ENCODE measurements at places on chromosomes 6 and 20.

DNA sequence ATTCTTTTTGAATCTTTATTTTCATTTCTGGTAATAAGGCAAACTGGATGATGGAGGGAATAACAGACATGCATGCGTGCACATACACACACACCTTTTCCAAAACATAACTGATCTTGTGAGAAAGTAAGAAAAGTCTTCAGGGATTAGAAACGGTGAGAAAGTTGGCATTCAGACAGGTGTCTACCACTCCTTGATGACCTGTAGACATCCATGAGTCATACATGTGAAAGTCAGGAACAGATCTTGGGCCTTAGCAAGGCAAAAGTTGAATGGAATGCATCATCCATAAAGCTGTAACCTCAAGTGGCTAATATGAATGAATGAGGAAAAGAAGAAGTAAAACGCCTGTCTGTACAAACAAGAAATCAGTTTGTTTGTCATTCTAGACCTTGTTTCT lies 97.3 kb downstream of the GRIK2 start:
- peak; percentile 6 for DNase-seq

DNA sequence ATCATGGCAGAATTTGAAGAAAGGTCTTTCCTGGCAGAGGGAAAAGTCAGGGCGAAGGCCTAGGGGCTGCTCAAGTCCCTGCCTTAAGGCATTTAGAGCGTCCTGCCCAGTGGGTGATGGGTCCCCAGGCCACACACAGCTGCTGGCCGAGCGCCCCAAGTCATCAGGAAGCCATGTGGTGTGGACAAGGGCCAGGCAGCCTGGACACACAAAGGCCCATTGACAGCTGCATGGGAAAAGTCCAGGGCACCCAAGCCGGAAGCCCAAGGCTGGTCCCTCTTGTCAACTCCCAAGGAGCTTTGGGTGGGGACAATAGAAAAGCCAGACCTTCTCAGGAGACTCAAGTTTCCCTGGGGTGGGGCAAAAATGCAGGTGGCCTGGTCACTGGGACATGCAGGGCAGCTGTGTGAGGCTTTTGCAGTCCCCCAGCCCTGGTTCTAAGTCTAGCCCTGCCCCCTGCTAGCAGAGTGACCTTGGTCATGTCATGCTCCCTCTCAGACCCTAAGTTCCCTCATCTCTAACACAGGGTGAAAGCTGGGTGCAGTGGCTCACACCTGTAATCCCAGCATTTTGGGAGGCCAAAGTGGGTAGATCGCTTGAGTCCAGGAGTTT lies 44.3 kb upstream of the PTGIS start:
- DNase-seq, result no peak

DNA sequence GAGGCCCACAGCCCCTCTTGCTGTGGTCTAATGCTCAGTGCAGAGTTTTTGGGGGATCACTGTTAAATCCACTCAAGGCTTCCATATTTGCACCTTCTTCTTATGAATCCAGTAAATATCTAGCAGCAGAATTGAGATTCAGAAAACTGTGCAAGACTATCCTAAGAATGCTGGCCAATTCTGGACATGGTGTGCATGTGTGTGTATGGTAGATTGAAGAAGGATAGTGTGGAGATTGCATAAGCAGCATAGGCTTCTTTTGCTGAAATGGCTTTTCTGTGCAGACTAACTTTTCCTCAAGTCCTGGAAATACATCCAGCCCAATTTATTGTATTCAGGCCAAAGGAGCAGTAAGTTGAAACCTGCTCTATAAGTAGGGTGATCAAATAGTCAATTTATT lies 39.7 kb downstream of the FBXO9 start:
- no peak for DNase-seq

DNA sequence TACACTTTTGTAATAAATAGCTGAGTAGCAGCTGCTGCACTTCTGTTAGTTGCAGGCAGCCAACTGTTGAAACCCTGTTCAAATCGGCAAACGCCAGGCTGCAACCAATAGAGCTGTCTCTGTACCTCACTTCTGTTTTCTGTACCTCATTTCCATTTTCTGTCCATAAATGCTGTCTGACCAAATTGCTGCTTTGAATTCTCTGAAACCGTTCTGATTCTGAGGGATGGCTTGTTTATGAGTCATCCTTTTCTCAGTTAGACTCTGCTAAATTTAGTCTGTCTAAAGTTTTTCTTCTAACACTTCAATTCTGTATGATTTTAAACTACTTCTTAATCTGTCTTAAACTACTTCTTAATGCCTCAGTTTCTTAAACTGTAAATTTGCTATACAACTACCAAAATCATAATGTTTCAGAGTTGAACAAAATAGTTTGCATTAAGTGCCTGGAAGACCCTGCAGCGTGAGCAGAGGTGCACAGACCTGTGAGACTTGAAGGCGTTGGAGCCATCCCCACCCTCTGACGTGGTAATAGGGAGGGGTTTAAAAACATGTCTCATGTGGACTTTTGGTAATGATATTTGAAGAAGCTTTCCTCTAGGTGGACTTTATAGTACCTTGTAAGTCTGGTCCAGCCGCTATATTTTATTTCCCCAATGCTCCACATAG lies 9.6 kb downstream of the BTNL2 start:
- no peak for DNase-seq

DNA sequence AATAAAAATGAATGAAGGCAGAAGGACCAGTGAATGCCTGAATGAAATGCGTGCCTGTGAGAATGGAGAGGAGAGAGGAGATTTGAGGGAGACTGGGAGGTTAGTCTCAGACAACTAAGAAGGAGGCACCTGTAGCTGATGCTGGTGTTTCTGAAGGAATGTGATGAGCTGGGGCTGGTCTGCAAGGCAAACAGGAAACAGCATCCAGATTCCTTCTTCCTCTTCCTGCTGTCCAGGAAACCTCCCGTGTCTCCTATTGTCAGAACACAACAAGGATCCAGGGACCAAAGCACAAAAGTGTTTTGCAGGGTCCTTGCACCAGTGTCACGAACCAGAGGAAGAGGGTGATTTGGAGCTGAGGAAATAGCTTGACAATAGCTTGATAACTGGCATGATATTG lies 50.4 kb upstream of the TAB2 start:
- no peak for DNase-seq

GRCh38 chr6:22194188-22194921 lies 102.5 kb downstream of the PRL start:
- DNase-seq, result peak; percentile 2

- no peak for DNase-seq
Observed at GRCh38 chr6:89386917-89387491, 25.1 kb downstream of the RRAGD start.

DNA sequence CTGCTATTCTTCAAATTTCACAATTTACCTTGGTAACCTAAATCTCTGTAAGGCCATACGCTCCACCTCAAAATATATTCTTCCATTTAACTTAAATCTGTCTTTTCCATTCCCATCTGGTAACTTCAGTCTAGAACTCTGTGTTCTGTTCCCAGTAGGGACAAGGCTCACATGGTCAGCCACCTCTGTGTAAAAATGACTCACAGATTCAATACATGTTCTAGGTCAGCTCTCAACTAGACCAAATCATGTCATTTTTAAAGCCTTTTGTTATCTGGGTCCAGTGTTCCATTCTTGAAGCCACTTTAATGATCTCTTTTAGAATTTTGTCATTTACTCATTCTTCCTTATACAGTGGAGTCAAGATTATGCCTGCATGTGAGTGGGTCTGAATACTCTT lies 315.6 kb upstream of the CITED2 start:
- peak; percentile 50 for DNase-seq

GRCh38 chr6:82712389-82712788 lies 348.8 kb downstream of the TPBG start:
- no peak for DNase-seq

GRCh38 chr6:116373940-116374339 lies 3.2 kb downstream of the DSE start:
- no peak for DNase-seq

- DNase-seq, result no peak
Observed at GRCh38 chr20:31476643-31477215, 1.6 kb downstream of the REM1 start.

GRCh38 chr20:23456409-23456808 lies 3.7 kb upstream of the CST11 start:
- no peak for DNase-seq

DNA sequence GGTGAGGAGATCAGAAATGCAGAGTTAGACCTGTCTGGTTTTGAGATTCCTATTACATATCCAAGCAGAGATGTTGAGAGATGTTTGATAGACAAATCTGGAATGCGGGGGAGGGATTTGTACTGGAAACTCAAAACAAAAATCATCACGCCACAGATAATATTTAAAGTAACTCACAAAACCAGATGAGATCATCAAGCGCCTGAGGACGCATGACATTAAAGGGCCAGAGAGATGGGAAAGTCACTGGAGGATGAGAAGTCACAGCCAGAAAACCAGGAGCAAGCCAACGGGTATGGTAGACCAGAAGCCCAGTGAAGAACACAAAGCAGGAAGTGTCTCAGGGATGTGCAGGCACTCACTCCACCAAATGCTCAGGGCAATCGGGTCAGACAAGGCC lies 87.7 kb downstream of the DLL1 start:
- DNase-seq, result no peak

DNA sequence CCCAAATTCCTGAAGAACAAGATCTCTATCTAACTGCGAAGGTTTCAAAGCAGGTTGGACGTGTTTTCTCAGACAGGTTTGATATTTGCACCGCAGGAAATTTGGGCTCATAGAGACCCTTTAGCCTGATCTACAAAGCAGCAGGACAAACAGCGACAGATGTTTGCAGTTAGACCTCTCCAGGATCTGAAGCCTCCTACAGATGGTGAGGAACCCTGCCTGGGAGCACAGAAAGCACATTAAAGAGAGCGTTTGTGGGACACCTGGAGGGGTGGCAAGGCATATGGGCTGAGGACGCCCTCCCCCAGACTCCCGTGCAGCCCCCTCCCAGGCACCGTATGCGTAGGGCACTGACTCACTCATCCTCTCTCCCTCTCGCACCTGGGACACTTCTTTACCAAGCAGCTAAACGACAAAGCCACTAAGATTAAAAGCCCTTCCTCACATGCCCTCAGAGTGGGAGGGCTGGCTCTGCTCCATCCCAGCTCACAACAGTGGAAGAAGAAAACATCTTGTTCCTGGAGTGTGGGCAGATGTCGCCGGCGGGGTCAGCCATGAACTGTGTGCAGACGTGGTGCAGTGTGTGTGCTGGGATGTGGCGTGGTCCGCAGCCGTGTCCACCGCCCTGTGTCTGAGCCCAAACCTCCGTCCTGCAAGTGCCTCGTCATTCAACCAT lies 249.7 kb upstream of the AFDN start:
- DNase-seq, result no peak

GRCh38 chr20:31860390-31861134 lies 9.8 kb downstream of the DUSP15 start:
- DNase-seq, result peak; percentile 33

DNA sequence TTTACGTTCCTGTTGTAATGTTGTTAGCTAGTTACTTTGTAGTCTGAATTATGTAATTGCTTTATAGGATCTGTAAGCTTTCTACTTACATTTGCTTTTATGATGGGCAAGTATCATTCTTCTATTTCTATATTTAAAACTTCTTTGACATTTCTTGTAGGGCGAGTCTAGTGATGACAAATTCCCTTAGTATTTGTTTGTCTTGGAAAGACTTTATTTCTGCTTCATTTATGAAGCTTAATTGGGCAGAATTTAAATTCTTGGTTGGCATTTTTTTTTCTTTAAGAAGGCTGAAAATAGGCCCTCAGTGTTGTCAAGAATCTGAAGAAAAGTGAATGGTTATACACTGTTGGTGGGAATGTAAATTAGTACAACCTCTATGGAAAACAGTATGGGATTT lies 506.3 kb downstream of the TENT5A start:
- DNase-seq, result no peak

DNA sequence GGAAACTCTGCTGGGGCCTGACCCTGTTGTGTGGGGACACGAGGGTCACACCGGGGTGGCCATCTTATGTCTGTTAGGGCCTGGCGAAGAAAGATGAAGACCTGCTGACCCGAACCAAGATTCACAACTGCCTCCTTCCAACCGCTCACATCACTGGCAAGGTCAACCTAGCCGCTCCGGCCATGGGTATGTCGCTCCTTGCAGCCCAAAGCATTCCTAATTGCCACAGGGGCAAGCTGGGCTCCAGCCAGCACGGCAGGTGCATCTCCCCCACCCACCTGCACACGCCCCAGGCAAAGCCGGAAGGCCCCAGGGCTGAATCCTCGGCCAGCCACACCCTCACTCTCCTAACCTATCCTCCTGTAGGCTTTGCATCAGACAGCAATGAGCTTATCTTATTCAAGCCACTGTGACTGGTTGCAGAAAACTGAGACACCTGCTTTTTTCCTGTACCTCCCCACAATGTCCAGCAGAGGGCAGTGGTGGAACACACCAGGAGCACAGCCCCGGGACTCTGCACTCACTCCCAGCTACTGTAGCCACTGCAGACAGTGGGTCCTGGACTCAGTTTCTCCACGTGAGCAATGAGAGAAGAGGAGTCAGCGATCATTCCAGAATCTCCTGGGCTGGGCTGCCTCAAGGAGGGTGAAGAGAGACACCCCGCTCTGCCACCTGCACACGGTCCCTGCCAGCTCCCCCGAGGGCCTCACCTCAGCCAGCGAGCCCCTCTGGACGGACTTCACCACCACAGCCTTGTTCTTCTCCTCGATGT lies 170.2 kb downstream of the PREX1 start:
- DNase-seq, result peak; percentile 54

DNA sequence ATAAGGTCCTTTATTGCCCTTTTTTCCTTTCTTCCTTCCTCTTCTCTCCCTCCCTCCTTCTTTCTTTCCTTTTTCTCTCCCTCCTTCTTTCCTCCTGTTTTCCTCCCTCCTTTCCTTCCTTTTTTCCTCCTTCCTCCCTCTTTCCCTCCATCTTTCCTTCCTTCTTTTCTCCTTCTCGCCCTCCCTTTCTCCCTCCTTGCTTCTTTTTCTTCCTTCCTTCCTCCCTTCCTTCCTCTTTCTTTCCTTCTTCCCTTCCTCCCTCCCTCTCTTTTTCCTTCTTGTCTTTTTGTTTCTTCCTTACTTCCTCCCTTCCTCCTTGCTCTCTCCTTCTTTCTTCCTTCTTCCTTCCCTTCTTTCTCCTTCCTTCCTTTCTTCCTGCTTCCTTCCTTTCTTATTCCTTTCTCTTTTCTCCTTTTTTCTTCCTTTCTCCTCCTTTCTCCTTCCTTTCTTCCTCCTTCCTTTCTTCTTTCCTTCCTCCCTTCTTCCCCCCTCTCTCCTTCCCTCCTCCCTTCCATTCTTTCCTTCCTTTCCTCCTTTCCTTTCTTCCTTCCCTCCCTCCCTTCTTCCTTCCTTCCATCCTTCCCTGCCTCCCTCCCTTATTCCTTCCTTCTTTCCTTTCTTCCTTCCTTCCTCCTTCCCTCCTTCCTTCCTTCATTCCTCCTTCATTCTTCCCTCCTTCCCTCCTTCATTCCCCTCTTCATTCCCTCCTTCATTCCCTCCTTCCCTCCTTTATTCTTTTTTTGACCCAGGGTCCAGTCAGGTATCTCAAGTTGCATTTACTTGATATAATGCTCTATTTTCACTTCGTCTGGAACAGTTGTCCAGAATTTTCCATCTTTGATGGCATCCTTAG lies 11.7 kb upstream of the PHIP start:
- DNase-seq, result no peak
